Cerebellar nuclear complex (tissue), 1 donor: ENCODE measurements at places on chromosomes 1 and 21.

- no peak for DNase-seq
Observed at GRCh38 chr1:55751776-55752175, 536.6 kb upstream of the USP24 start.

GRCh38 chr21:17429936-17430335, 82.9 kb upstream of the CXADR start:
- DNase-seq, result no peak

- DNase-seq, result no peak
Observed at GRCh38 chr1:100459358-100460114, 78.4 kb upstream of the GPR88 start.

- DNase-seq, result no peak
Observed at GRCh38 chr1:223323491-223324484, 40.2 kb downstream of the SUSD4 start.

GRCh38 chr1:179023946-179024650, 1.6 kb upstream of the FAM20B start:
- no peak for DNase-seq

DNA sequence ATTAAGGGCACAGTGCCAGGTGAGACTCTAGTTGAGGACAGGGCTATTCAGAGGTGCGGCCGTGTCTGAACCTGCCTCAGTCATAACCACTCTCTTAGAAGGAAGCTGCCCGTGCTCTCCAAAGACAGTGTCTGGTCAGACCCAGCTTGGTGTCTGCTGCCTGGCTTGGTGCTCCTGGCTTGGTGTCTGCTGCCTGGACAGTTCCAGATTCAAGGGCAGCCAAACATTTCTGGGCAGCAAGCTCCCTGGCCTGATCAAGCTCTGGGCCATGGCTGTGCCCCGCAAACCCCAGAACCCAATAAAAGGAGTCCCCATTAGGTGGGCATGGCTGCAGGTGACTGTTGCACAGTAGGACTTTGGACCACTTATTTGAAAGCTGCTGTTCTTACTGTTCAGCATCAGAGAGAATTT, 27.7 kb downstream of the NEK2 start:
- DNase-seq, result no peak

GRCh38 chr21:45308194-45309068, 20.7 kb upstream of the POFUT2 start:
- DNase-seq, result no peak

DNA sequence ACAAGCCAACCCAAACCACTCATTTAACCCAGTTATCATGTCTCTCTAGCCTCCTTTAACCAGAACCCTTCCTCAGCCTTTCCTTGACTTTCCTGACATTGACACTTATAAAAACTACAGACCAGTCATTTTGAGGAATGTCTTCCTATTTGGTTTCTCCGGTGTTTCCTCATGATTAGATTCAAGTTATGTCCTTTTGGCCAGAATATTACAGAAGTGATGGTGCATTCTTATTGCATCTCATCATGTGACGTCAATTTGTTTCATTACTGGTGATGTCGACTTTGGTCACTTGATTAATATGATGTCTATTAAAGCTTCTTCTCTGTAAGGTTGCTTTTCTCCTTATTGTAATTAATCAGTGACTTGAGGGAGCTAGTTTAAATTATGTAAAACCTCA, 6.1 kb upstream of the RCSD1 start:
- DNase-seq, result no peak
